ENCODE measurements at places on chromosomes 7 and 10.

- no peak for DNase-seq
Observed at GRCh38 chr7:98329791-98330373, 48.4 kb downstream of the BRI3 start.

- DNase-seq, result no peak
Observed at GRCh38 chr10:119312241-119312640, 104.9 kb downstream of the GRK5 start.

DNA sequence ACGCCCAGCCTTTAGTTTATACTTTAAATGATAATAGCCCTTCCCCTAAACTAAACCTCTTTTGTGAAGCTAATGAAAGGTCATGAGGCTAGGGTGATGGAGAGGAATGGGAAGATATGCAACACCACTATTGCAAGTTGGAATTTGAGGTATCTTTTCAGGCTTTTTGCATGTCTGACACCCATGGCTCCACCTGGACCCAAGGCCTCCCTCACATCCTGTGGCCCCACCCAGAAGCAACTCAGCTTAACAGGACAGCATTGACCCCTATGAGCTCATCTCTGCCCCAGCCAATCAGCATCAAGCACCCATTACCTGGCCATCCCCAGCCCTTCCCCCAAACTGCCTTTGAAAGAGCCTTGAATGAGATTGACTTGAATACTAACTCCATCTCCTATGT is 674.2 kb upstream of the NRP1 start:
- no peak for DNase-seq

DNA sequence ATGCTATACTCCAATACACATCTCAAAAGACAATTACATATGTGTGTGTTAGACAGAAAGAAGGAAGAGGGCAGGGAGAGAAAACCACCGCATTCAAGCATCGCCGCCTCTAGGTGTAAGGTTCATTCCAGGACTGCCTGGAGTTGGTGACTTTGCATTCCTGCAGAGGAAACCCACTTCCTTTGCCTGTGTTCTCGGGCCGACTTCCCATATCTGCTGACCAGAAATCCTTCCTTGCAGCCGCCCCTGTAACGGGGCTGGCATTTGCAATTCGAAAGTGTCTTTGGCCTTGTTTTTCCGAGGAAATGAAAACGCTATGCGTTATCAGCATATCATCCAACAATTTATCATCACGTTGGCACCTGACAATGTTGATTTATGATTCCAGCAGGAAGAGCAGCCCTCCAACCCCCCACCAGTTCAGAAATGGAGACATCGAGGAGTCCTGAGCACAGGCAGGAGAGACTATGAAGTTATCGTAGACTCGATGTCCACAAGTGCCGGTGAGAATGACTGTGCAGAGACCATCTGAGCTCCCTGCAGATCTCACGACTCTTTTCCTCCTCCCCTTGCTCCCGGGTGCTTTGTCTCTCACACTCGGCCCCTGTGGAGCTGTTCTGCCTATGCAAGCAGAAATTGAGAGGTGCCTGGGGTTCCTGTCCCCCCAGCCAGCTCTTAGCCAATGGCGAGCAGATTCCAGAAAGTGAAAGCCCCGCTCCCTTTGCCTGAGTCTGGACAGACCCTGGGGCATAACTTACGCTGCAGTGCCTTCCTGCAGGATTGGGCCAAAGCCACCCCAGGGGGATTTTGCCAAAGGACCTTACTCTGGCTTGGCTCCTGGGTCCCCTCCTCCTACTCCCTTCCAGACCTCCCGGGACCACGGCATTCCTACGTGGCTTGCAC is 68.9 kb upstream of the FOXK1 start:
- DNase-seq, result peak; percentile 20

DNA sequence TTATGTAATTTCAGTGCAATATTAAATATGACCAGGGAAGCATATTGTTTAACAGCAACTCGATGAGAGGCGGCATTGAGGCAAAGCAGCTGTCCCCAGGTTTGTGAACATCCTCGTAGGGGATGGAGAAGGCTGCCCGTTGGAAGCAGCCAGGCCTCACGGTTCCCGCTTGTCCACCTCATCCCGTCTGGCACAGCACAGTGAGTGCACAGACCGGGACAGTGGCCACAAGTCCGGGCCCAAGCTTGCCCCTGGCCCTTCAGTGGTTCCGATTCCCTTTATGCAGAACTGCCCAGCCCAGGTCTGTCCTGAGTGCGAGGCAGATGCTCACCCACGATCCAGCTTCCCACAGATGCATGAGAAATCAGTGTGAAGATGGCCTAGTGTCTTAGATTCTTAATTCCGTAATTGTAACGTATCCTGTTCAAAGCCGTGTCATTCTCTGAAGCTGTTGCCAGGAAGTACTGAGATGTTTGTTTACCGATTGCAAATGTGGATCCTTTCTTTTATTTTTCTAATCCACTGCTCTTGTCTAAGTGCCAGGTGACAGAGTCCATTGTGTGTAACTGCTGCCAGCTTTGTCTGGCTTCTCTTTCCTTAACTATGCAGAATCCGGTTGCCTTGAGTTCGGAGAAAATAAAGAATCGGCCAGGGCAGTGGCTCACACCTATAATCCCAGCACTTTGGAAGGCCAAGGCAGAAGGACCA is 35.5 kb downstream of the PFKP start:
- DNase-seq, result no peak

DNA sequence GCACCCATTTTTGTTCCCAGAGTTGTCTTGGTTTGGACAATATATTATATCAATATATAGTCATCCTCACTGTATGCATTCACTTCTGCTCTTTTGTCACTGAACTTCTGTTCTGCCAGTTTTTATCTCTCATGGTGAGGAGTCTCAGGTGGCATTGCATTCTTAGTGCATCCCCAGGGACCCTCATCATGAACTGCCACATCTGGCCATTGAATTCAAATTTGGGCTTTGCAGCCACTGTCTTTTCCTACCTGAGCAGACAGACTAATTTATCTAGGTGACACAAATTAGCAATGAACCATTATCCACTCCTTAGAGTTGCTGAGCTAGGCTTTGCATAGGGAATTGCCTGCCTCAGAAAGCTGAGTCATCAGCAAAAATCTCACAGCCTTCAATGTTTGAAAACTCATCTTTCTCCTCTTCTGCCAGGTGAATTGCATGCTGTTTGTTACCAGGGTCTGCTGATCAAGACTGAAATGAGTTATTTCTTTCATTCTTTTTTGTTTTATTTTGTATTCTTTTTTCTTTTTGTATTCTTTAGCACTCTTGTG is 316.8 kb upstream of the MTPN start:
- no peak for DNase-seq

DNA sequence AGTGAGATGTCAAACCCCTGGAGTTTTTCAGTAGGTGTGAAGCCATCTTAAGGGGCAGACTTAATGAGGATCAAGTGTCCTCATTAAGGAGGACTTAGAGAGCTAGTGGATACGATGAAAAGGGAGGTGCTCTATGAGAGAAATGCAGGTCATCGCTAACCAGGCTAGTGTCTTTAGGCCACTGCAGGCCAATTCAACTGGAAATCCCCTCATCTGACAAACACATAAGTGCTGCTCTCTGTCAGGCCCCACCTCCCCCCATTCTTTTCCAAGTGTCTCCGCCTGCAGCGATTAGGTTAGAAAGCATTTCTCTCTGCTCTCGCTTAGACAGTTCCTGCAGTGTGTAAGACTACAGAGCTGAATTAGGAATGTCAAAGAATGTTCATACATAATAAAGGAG is 33.7 kb downstream of the RBM28 start:
- no peak for DNase-seq

GRCh38 chr7:132592936-132593335 is 16.7 kb upstream of the PLXNA4 start:
- no peak for DNase-seq

DNA sequence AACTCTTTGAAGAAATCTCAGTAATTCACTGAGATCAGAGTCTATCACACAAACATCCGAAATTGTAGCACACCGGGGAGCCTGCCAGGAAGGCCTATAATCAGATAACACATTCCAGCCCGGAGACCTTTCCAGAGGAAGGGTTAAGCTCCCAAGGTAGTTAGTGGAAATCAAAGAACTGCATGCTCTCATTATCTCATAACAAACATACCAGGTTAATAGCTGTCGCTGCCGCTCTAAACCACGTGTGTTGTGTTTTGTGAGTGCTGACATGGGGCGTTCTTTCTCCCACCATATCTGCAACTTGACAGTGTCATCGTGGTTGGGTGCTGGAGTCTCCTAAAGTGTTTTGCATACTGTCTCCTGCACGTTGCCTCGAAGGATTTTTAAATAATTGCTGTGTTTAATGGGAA is 120.7 kb upstream of the CARD11 start:
- DNase-seq, result no peak

DNA sequence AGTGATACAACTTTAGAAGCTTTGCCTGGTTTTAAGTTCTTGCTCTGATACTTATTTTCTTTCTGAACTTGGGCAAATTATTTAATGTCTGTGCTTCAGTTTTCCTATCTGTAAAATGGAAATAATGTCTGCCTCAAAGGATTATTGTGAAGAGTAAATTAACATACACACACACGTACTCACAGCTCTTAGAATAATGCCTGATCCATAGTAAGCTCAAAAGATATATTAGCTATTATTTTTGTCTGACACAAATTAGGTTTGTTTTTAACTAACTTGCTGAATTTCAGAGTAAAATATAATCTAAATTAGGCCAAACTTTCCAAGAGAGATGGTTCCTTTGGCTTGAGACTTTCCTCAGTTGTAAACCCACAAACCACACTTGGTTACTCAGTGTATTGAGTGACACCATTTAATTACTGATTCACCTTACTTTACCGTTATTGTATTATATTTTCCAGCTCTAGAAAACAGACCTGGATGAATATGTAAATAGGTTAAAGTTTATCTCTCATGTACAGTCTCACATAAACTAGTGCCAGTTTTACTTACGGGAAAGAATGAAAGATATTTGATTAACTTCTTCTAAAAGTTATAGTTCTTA is 50.4 kb downstream of the VTI1A start:
- DNase-seq, result no peak

DNA sequence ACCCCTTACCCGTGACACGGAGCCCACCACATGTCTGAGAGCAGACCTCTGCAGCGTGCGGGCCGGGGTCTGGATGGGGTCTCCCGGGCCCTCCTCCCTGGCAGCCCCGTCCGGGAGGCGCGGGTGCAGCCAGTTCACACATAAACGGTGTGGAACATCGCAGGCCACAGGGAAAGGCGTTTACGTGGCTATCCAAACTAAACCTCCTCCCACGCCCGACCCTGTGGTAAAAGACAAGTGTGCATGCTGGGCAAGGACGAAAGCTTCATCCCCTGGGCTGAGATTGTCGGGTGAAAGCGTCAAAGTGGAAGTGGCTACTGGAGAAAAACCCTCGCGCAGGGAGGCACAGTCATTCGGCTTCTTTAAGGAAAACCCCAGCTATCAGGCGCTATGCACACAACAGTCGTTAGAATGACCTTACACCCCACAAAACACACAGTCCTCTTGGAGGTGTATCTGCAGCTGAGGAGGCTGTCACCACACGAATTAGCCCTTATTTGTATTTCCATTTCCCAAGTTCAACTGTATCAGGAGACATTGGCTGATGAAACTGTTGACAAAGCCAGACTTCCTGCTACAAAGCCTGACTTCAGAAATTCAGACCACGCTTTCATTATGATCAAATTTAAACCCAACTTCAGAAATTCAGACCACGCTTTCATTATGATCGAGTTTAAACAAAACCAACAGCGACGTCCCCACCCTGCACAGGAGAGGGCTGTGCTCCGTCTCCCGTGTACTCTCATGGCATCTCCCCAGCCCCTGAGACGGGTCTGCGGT is 15.3 kb downstream of the GPER1 start:
- no peak for DNase-seq

DNA sequence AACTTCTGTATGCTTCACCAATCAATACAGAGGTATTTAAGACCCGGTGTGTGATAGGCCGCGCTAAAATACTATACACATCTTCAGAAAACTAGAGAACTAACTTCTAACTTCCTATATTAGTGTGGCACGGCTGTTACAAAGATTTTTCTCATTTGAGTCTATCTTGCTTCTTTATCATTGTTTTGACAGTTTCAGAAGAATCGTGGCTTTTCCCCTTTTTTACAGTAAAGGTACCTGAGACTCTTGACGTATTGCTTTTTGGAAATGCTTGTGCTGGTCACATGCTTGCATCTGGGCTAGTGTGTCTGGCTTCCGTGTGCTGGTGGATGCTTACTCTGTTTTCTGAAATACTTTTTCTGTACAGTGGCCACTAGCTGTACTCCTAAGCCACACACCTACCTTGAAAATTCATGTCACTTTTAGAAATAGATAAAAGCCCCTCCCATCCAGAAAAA is 12.7 kb downstream of the IKZF1 start:
- no peak for DNase-seq

DNA sequence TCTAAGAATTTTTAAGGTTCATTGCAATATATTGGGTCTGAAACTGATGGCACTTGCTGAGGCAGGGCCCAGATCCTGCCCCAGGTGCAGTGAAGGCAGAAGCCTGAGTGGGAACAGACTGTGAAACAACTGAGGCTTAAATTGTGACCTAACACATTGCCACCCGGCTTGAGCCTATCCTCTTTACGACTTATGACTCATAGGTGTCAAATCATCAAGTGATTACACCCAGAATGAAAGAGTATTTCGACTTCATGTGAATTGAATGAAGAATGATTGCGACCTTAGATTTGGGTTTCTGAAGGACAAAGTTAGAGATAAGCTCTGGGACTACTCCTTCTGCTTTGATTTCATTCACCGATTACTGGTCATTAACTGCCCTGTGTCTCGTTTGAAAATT is 200.9 kb downstream of the CREB5 start:
- peak; percentile 9 for DNase-seq

DNA sequence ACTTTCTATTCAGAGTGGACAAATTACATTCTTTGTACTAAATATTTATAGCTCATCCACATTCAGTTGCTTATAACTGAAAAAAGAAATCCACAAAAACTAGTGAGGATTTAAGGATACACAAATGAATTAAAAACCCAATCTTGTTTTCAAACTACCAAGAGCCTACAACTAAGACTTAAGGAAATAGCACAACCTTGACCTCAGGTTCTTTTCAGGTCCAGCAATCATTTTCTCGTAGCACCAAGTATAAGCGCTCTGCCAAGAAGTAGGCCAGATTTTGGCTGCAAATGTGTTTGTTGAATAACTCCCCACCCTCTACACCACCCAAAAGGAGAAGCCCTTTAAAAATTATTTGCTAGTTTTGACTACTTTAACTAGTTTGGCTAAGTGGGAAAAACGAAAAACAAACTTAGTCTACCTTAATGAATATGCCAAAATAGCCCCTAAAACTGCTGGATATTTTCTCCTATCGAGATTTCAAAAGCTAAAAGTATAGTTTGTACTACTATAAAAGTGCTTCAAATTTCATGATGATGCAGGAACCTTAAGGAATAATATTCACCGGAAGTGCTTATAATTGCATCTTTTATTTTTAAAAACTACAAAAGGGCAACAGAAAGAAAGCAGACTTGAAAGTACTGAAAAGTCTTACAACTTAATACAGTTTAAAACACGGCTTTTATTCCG is 2.7 kb upstream of the KMT2E start:
- no peak for DNase-seq

- no peak for DNase-seq
Observed at GRCh38 chr7:110521357-110521911, 569.5 kb upstream of the LRRN3 start.

DNA sequence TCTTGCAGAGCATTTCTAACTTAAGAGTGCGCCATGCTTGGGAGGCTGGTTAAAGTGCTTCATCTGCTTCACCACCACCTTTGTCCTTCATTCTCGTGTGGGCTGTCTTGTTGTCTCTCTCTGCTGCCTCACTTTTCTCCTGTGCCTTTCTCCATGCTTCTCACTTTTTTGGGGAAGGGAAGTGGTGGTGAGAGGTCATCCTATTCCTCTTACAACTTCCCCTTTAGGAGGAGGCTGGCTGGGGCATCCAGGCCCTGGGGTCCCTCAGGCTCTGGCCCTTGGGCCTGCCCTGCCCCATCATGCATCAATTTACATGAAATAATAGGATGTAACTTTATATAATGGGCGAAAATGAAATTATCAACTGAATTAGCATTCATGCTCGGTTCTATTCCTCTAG is 39.9 kb upstream of the PIP4K2A start:
- no peak for DNase-seq
